ENCODE measurements at places on chromosomes 2 and 18.
A peak's percentile ranks its signal among the peaks of the same experiment; 100 is the strongest.

DNA sequence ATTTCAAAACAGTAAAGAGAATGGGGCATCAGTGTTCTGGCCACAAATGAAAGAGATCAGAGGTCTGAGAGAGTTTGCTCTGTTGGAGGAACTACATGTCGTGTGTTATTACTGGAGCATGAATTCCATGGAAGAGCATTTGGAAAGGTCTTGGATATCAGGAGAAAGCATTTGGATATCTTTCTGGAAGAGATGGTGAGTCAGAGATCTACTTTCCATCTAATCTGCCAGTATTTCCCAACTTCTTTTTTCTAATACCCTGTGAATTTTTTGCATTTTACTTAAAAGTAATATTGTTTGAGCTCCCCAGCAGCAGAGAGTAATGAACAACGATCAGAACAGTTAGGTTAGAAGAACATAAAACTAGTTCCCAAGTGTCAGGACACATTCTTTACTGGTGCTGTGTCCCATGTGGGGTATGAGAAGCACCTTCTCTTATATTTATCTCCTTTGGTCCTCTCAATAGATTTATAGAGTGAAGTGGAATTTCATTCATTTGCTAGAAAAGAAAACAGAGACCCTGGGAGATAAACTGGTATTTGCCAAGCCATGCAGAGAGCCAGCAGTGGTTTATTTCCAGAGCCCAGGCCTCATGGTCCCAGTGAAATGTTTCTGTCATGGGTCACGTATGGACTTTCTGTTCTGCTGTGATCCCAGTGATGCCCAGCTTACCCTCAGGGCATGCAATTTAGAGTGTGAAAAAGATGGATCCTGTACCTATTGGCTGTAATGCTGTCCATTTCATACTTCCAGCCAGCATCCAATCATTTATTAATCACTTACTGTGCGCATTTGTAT, 130.8 kb upstream of the NT5C1B start:
- DNase-seq = no peak

DNA sequence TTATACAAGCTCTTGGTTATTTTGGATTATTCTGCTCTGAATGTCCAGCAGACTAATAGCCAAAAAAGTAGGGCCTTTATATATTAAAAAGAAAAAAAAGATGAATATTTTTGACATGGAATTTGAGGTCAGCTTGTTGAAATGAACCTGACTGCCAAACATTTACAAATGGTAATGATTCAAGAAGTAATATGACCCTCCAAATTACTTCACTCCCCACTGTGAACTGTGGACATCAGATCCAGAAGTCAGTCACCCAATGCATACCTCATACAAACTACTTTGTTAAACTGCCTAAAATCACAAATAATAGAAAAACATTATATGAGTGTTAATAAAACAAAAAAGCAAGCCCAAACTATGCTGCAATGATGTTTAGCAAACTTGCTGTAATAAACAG, 10.0 kb downstream of the EPG5 start:
- no peak for DNase-seq

- no peak for DNase-seq
These were observed 24.6 kb upstream of the LBH start for GRCh38 chr2:30206461-30207430.

GRCh38 chr2:10659898-10660568, 29.7 kb downstream of the NOL10 start:
- peak; percentile 29 for DNase-seq
